ENCODE measurements at places on chromosomes 5 and 9.

DNA sequence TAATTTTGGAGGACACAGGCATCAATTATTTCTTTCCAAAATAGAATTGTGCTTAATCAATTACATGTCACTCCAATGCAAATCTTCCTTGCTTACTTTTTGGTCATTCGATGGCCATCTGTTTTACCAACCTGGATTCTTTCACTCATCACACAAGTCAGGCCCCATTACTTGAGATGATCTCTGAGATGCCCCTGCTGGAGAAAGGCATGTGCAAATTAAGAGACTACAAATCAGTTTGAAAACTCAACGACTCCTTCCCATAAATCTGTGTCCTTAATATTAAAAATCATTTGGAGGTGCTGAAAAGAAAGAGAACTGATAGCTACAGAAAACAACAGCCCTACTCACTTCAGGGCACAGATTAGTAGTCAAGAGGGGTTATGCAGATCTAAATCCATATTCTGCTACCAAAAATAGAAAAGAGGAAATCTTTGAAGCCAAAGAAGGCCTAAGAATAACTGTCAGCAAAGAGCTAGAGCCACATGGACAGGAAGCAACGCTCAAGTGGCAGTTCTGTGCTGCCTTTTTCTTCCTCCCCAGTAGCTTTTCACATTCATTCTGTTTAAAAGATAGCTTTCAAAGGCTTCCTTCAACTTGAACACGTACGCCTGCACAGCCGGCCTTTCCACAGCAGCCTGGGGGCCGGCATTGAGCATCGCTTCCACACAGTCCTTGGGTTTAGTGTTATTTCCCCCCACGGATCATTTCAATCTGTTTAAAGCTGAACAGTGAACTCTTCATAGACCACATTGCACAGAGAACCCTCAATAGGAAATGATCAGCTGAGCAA, 79.3 kb upstream of the MAP3K1 start:
- DNase-seq, result no peak

GRCh38 chr9:137095664-137096517, 9.1 kb downstream of the MAN1B1 start:
- DNase-seq, result peak; percentile 88

- no peak for DNase-seq
These were observed 343.9 kb upstream of the CLINT1 start for GRCh38 chr5:158202801-158203200.

GRCh38 chr5:116090302-116090701, 5.5 kb downstream of the COMMD10 start:
- no peak for DNase-seq

- peak; percentile 38 for DNase-seq
These were observed 1.0 kb downstream of the FPGS start for GRCh38 chr9:127803507-127804352.

GRCh38 chr9:101225271-101225670, 159.5 kb downstream of the BAAT start:
- DNase-seq, result no peak

DNA sequence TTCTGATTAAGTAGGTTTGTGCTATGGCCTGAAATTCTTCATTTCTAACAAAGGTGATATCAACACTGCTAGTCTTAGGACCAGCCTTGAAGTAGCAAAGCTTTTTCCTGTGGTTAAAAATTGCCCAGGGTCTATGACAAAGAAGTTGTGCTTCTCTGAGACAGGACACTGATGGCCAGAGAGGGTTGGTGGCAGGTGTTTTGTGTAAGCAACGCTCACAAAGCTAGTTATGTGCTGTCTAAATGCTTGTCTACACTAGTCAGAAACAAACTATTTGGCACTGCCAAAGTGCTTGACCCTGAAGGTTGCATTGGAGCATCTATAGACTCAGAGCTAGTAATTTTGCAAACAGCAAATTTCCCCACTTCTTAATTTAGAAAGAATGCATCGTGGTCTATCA, 44.1 kb upstream of the SELENOP start:
- no peak for DNase-seq

DNA sequence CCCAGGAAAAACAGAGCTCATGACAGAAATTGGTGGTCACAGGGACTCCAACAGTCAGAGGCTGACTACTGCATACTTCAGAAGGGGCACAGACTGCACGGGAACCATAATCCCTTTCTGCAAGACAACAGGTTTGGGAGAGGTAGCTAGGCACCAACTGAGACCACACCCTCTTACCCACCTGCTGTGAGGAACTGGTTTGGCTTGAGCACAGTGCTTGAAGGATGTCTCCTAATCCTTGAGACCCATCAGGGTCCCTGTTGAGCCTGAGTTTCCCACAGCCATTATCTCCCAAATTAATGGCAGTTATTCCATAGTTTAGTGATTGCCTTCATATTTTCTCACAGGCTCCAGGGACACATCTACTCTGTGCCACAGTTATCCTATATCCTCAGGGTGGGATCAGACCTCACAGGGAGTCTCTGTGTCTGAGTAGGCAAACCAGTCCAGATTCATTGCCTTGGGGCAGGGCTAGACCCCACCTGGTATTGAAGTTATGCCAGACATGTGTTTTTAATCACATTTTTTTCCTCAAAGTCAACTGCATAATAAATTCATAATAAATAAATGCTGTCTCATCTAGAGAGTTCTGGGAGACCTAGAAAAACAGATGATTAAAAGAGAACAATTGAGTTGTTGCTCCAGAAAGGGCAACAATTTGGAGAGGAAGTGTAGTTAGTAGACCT, 9.3 kb upstream of the CAST start:
- no peak for DNase-seq

DNA sequence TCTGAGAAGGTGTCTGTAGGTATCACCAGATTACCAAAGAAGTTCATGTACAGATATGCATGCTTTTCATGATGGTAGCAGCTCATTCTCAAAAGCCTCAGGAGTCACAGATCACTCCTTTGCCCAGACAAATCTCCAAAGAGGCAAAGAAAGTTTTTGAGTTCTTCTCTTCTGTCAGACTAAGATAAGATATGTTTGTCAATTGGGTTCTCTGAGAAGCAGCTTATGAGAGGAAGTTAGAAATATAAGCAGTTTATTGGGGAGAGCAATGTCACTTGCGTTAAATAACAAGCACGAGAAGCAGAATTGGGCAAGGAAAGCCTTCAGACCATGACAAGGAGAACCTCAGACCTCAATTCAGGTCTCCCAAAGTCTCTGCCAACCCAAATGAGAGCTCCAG, 219.2 kb upstream of the KLF4 start:
- no peak for DNase-seq

GRCh38 chr5:145548097-145548496, 287.0 kb downstream of the PRELID2 start:
- no peak for DNase-seq

- DNase-seq, result no peak
These were observed 70.6 kb upstream of the ZNF622 start for GRCh38 chr5:16536246-16536645.

GRCh38 chr5:149855366-149855765, 89.2 kb downstream of the PDE6A start:
- no peak for DNase-seq

DNA sequence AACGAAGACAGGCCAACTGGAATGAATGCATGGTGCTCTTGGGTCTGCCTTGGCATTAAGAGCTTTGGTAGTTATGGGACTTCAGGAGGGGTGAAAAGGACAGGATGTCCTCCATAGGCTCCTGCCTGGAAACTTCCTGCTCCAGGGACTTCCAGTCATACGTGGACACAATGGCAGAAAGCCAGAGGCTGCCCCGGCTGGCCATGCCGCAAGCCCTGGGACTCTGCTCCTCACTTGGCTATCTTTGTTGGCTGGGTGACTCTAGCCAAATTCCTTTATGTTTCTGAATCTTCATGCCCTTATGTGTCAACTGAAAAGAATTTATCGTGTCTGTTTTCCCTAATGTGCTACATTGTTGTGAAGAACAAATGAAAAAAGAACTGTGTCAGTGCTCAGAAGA, 136.9 kb downstream of the SIL1 start:
- no peak for DNase-seq

GRCh38 chr9:112047538-112048066, 127.5 kb downstream of the SUSD1 start:
- no peak for DNase-seq

- no peak for DNase-seq
These were observed 56.3 kb upstream of the EXOC3 start for GRCh38 chr5:386432-387341.

DNA sequence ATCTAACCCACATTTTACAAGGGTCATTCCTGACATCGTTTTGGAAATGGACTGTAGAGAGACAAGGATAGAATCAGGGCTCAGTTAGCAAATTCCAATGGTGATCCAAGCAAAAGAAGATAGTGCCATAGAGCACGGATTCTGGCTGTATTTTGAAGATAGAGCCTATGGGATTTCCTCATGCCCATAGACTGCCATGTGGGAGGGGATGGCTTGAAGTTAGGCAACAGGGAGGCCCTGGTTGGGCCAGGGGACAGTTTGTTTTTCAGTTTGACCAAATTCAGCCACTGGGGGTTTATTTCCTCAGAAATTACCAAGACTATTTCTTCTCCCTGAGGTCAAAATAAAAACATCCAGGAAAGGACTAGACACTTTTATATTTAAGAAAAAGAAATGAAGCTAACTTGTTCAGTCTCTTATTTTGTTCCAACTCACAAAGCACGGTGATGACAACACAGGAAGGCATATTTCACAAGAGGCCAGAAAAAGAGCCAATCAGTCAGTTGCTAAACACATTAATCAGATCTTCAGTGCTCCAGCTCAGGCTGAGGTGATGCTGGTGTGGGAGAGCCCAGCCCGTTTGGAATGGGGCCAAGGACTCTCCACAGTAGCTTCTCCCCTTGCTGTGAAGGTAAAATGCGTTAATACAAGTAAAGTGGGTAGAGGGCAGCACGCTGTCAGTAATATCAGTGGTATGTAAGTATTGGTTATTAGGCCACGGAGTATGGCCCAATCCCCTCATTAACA, 4.4 kb upstream of the DCTN4 start:
- no peak for DNase-seq

GRCh38 chr9:83182071-83182470, 119.1 kb upstream of the RASEF start:
- no peak for DNase-seq

- no peak for DNase-seq
These were observed 80.6 kb downstream of the MYO10 start for GRCh38 chr5:16855485-16855884.

- DNase-seq, result no peak
These were observed 22.2 kb downstream of the COL27A1 start for GRCh38 chr9:114177423-114178064.

GRCh38 chr5:114407783-114408182, 45.9 kb downstream of the KCNN2 start:
- no peak for DNase-seq

DNA sequence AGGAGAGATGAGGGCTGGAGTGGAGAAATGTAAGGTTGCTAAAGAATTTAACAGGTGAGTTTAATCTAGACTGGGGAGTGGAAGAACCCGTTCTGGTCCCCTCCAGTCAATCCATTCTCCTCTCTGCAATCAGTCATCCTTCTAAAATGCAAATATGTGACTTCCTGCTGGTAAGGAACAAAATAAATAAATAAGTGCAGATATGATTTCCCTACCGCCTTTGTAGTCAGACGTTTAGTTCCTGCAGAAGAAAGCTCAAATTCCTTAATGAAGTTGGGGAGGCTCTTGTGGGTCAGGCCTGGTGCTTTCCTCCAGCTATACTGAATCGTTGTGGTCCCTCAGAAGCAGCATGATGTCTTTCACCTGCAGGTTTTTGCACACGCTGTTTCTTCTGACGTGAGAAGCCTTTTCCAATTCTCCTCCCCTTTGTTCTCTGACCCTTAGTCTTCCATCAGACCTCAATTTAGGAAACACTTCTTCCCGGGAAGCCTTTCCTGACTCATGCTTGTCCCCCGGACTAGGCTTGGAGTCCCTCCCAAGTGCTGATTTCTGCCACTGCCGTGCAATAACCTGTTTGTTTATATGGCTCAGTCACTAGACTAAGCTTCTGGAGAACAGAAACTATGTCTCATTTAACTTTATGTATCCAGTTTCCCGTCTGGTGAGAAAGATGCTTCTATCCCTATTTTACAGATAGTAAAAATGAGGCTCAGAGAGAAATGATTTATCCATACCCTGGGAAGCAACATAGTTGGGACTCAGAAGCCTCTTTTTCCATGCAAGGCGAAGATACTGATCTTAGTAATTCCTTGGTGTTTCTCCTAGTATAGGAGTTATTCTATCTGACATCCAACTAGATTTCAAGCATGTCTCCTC, 1.3 kb downstream of the ATP6V1G1 start:
- no peak for DNase-seq

- no peak for DNase-seq
These were observed 280.9 kb upstream of the CYLC2 start for GRCh38 chr9:102714184-102714583.

- no peak for DNase-seq
These were observed 118.4 kb downstream of the INSYN2B start for GRCh38 chr5:169861934-169862333.

- DNase-seq, result no peak
These were observed 8.9 kb upstream of the PCAT7 start for GRCh38 chr9:94545940-94546339.

DNA sequence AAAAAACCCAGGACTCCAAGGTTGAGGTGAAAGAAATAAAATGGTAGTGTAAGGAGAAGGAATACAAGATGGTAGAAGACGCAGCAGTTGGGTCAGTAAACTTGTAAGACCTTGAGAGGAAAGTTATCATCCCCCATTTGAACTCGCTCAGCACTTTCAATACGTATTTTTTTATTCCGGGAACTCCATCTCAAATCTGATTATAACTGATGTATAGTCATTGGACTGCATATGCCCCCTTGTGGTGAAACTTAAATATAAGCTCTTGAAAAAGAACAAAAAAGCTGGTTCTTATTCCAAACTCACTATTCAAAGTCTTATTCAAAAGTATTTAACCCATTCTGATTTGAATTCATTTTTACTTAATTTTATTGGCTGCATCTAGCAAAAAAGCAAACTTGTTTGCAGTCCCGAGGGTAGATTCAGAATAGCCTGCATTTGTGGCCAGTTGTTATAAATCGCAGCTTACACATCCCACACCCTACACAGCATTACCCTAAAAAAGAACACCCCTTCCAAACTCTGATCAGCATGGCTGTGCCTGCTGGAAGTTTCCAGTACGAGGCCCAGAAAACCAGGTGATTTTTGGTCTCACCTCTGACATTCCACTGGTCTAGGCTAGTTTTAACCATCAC, 118.0 kb downstream of the ESM1 start:
- DNase-seq, result peak; percentile 52

- peak; percentile 89 for DNase-seq
These were observed 14.0 kb upstream of the TCF7 start for GRCh38 chr5:134100283-134101091.

DNA sequence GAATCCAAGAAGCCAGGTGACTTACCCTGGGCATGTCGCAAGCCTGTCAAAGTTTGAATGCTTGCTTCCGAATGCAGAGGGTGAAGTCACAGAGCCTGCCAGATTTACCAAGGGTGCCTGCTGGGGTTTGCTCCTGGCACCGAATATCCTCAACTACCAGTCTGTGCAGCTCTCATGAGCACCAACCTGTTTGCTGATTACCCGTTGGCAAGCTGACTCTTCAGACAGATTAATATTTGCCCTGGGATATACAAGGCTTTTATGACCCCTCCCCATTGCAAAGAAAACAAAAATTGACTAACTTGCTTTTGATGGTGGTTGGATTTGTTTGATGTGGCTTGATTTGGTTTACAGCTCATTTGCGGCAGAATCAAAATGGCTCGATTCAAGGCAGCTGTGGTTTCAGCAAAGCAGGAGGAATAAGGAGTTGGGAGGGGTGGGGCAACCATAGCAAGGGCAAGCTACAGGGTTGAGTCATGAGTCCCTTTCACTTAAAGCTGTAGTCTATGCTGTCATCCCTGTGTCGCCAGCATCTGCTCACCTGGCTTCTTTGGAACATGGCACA, 82.3 kb upstream of the AGXT2 start:
- no peak for DNase-seq

Measured in GM13976 (cell line).